ENCODE measurements at places on chromosomes 11 and 22.

DNA sequence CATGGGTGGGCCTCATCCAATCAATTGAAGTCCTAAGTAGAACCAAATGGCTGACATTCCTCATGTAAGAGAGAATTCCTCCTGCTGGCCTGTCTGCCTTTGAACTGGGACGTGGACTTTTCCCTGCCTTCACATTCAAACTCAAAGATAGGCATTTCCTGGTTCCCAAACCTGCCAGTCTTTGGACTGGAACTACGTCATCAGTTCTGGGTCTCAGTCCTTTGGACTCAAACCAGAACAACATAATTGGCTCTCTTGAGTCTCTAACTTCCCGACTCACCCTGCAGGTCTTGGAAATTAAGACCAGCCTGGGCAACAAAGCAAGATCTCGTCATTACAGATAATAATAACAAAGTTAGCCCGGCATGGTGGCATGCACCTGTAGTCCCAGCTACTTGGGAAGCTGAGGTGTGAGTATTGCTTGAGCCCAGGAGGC lies 38.7 kb upstream of the NARS2 start:
- DNase-seq: no peak
- no peak overlapping the region for H3K4me3 ChIP-seq
- H3K27ac ChIP-seq: no peak overlapping the region
- H3K4me1 ChIP-seq: no peaks in the 10 kb centered on the region
- H3K27me3 ChIP-seq: peaks cover 2% of the 10 kb centered on the region

- no peaks in the 10 kb centered on the region for H3K36me3 ChIP-seq
- no peaks in the 10 kb centered on the region for H3K27me3 ChIP-seq
- no peak overlapping the region for H3K4me3 ChIP-seq
- no peak for DNase-seq
These were observed 2330.0 kb upstream of the RAG2 start for GRCh38 chr11:38927993-38928392.

- H3K27ac ChIP-seq: no peak overlapping the region
- H3K27me3 ChIP-seq: no peaks in the 10 kb centered on the region
- peaks cover 3% of the 10 kb centered on the region for H3K36me3 ChIP-seq
- no peak for DNase-seq
- no peak overlapping the region for H3K4me3 ChIP-seq
- peaks cover 14% of the 10 kb centered on the region for H3K4me1 ChIP-seq
These were observed 5.3 kb downstream of the PLEKHB1 start for GRCh38 chr11:73651661-73652045.

DNA sequence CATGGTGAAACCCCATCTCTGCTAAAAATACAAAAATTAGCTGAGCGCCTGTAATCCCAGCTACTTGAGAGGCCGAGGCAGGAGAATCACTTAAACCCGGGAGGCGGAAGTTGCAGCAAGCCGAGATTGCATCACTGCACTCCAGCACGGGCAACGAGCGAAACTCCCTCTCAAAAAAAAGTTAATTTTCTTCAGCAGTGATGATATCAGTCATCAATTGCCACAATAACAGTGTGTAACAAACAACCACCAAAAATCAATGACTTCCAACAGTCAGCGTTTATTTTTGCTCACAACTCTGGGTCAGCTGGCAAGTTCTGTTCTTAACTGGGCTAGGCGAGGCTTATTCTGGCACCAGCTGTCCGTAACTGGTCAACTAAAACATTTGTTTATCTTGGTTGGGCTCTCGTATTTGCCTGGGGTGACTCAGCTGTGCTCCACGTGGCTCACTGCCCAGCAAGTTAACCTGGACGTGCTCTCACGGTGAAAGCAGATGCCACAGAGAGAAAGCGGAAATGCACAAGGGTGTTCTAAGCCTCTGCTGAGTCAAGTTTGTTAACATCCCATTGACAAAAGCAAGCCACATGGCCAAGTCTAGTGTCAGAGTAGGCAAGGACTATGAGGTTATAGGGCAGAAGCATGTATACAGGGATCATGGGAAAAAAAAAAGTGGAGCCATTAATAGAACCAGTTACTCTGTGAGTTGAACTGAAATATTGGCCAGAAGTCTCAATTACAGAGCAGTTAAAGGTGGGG lies 52.1 kb downstream of the LHFPL7 start:
- no peaks in the 10 kb centered on the region for H3K27me3 ChIP-seq
- H3K27ac ChIP-seq: no peak overlapping the region
- H3K4me3 ChIP-seq: no peak overlapping the region
- H3K4me1 ChIP-seq: no peaks in the 10 kb centered on the region

- no peak overlapping the region for H3K27ac ChIP-seq
- peak; percentile 45 for DNase-seq
- no peak overlapping the region for H3K4me3 ChIP-seq
- peaks cover 6% of the 10 kb centered on the region for H3K4me1 ChIP-seq
- H3K27me3 ChIP-seq: no peaks in the 10 kb centered on the region
These were observed 32.7 kb upstream of the TXNRD2 start for GRCh38 chr22:19974268-19974861.

GRCh38 chr22:48331691-48332220 lies 1495.9 kb downstream of the BRD1 start:
- H3K27me3 ChIP-seq: no peaks in the 10 kb centered on the region
- DNase-seq: no peak
- H3K36me3 ChIP-seq: no peaks in the 10 kb centered on the region
- H3K27ac ChIP-seq: no peak overlapping the region

GRCh38 chr11:73396251-73396930 lies 20.2 kb downstream of the RELT start:
- no peaks in the 10 kb centered on the region for H3K4me1 ChIP-seq
- no peak for DNase-seq
- H3K4me3 ChIP-seq: no peak overlapping the region
- no peak overlapping the region for H3K27ac ChIP-seq

DNA sequence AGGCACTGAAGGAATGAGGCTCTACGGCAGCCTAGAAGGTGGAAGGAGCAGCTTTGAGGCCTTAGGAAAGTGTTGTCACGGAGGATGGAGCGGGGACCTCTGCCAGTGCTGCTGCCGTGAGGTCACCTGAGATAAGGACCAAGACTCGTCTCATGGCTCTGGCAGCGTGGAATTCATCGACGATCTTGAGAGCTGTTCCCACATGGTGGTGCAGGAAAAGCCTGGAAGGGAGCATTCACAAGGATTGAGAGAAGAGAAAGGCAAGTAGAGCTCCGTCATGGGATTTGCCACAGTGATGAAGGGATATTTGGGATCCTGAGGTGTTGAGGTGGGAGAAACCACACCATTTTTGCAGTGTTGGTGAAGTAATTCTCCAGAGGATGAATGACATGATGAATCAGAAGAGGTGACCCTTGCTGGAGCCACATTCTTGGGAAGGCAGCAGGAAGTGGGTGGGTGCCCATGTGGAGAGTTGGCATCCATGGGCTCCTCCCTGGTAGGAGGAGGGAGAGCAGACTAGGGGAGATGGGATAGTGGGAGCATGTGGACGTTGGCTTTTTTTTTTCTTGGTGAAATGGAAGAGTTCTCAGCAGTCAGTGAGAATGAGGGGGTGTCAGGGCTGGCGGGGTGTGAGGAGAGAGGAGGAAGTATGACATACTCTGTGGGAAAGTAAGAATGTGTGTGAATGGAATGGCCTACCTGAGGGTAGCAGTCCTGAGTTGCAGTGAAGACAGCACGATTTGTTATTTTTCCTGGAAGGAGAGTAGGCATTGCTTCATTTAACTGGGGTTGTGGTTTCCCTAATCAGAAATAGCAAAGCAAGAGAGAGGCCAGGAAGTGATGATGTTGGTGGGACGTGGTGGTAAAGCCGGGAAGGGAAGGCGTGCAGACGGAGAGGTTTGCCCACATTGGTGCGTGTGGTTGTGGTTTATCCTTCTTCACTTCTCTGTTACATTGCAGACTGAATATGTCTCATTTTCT lies 11.1 kb downstream of the PPP6R3 start:
- peak overlapping the region; percentile 52 for H3K27ac ChIP-seq
- DNase-seq: peak; percentile 41
- peaks cover 78% of the 10 kb centered on the region for H3K4me1 ChIP-seq
- peaks cover 3% of the 10 kb centered on the region for H3K36me3 ChIP-seq
- peak overlapping the region; percentile 77 for H3K4me3 ChIP-seq

GRCh38 chr11:73795925-73796632 lies 8.4 kb downstream of the MRPL48 start:
- DNase-seq: no peak
- peaks cover 8% of the 10 kb centered on the region for H3K36me3 ChIP-seq
- H3K27ac ChIP-seq: no peak overlapping the region
- H3K4me1 ChIP-seq: no peaks in the 10 kb centered on the region
- H3K27me3 ChIP-seq: no peaks in the 10 kb centered on the region
- H3K4me3 ChIP-seq: no peak overlapping the region

DNA sequence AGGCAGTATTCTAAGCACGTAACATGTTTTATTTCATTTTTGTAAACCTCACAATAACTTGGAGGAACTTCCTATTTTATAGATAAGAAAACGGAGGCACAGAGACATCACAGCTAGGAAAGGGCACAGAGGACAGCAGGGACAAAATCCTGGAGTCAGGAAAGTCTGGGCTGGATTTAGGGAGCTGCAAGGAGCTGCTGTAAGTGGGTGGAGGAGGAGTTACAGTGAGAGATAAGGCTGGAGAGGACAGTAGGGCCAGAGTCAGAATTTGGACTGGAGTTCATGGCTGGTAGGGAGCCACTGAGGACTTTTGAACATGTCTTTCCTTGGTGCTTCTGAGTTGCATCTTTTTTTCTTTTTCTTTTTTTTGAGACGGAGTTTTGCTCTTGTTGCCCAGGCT lies 32.2 kb upstream of the PTPRJ start:
- H3K4me3 ChIP-seq: no peak overlapping the region
- no peaks in the 10 kb centered on the region for H3K36me3 ChIP-seq
- no peak overlapping the region for H3K27ac ChIP-seq
- H3K27me3 ChIP-seq: no peaks in the 10 kb centered on the region
- DNase-seq: no peak

- H3K4me3 ChIP-seq: no peak overlapping the region
- H3K36me3 ChIP-seq: no peaks in the 10 kb centered on the region
- DNase-seq: no peak
- H3K27ac ChIP-seq: no peak overlapping the region
- H3K4me1 ChIP-seq: no peaks in the 10 kb centered on the region
These were observed 680.5 kb upstream of the API5 start for GRCh38 chr11:42631220-42631843.

- no peaks in the 10 kb centered on the region for H3K36me3 ChIP-seq
- peaks cover 18% of the 10 kb centered on the region for H3K4me1 ChIP-seq
- no peak overlapping the region for H3K27ac ChIP-seq
- no peaks in the 10 kb centered on the region for H3K27me3 ChIP-seq
These were observed 4.2 kb downstream of the STARD10 start for GRCh38 chr11:72789493-72790131.

- no peak overlapping the region for H3K27ac ChIP-seq
- DNase-seq: no peak
- H3K4me3 ChIP-seq: no peak overlapping the region
- H3K36me3 ChIP-seq: no peaks in the 10 kb centered on the region
These were observed 8.5 kb downstream of the P2RY6 start for GRCh38 chr11:73280626-73281025.

- H3K36me3 ChIP-seq: no peaks in the 10 kb centered on the region
- H3K27ac ChIP-seq: no peak overlapping the region
- H3K27me3 ChIP-seq: no peaks in the 10 kb centered on the region
- H3K4me3 ChIP-seq: no peak overlapping the region
- no peak for DNase-seq
These were observed 588.2 kb downstream of the BRD1 start for GRCh38 chr22:49239264-49240015.

- H3K36me3 ChIP-seq: no peaks in the 10 kb centered on the region
- no peak for DNase-seq
- no peak overlapping the region for H3K27ac ChIP-seq
- H3K4me1 ChIP-seq: no peaks in the 10 kb centered on the region
- H3K4me3 ChIP-seq: no peak overlapping the region
- H3K27me3 ChIP-seq: peaks cover 11% of the 10 kb centered on the region
These were observed 40.1 kb upstream of the LYVE1 start for GRCh38 chr11:10608584-10608983.

DNA sequence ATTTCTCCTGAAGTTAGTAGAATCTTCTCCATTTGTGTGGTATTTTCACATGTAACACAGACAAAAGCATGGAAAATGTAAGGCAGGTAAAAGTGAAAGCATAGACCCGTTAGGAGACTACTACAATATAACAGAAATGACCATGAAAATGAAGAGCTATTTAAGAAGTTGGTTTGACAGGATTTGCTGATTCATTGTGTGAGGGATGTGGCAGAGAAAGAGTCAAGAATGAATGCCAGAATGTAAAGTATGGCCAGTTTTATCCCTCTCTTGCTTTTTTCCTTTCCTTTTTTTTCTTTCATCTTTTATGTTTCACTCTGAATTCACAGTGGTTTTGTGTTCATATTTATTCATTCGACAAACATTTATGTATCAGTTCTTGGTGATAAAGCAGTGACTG lies 115.9 kb downstream of the ARFGAP2 start:
- no peaks in the 10 kb centered on the region for H3K4me1 ChIP-seq
- no peak overlapping the region for H3K4me3 ChIP-seq
- H3K27me3 ChIP-seq: no peaks in the 10 kb centered on the region

DNA sequence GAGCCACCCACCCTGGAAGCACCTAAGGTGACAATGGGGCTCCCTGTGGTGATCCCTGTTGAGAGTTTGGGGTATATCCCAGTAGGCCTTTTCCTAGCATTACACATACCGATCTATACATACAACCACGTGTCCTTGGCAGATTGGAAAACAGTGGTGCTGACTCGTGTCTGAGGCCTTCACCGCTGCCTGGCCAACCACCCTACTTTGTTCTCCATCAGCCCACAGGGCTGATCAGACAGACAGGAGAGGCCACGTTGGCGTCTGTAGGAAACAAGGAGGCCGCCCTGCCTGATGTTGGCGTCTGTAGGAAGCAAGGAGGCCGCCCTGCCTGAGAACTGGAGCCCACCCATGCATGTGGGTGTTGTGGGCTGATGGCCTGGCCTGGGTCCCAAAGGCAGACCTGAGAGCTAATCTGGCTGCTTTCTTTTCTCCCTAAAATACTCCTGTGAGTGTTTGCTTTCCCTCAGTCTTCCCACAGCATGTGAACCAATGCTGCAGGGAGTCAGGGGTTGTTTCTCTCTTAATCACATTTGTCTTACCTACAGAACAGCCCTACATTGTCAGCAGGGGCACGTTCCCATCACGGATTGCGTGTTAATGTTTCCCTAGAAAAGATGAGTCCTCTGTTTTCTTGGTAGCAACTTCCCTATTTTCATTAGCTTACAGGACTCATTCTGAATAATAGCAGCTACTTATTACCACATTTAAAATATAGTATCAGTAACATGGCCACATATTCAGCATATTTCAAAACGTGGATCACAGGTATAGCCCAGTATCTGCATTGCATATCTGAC lies 57.2 kb downstream of the SBF1 start:
- H3K27ac ChIP-seq: no peak overlapping the region
- peaks cover 87% of the 10 kb centered on the region for H3K36me3 ChIP-seq
- no peaks in the 10 kb centered on the region for H3K4me1 ChIP-seq
- H3K27me3 ChIP-seq: no peaks in the 10 kb centered on the region
- no peak overlapping the region for H3K4me3 ChIP-seq

- H3K4me3 ChIP-seq: no peak overlapping the region
- no peaks in the 10 kb centered on the region for H3K36me3 ChIP-seq
- H3K27me3 ChIP-seq: no peaks in the 10 kb centered on the region
- H3K4me1 ChIP-seq: no peaks in the 10 kb centered on the region
- no peak overlapping the region for H3K27ac ChIP-seq
- no peak for DNase-seq
These were observed 26.0 kb downstream of the OSBPL5 start for GRCh38 chr11:3139086-3139440.

GRCh38 chr11:116969694-116970093 lies 128.5 kb downstream of the SIK3 start:
- no peaks in the 10 kb centered on the region for H3K36me3 ChIP-seq
- no peaks in the 10 kb centered on the region for H3K4me1 ChIP-seq
- H3K4me3 ChIP-seq: no peak overlapping the region
- no peak overlapping the region for H3K27ac ChIP-seq

Data from CD4-positive, CD25-positive, alpha-beta regulatory T cell (primary cell).